ENCODE measurements at places on chromosomes 7 and 10. TPM values are rescaled to one million over a fixed set of nuclear protein-coding genes. Genes with fewer than 3 reads are reported as not detected.

- H3K27me3 ChIP-seq, result no peaks in the 10 kb centered on the region
- H3K27ac ChIP-seq, result no peak overlapping the region
- no peak overlapping the region for H3K4me3 ChIP-seq
- no peaks in the 10 kb centered on the region for H3K4me1 ChIP-seq
Observed at GRCh38 chr7:74230446-74231231, 20.8 kb downstream of the LAT2 start.

The WNT2 gene
- not detected for total RNA-seq

GRCh38 chr7:144834641-144835144 lies 1.2 kb downstream of the TPK1 start:
- DNase-seq, result no peak
- no peaks in the 10 kb centered on the region for H3K27me3 ChIP-seq
- H3K36me3 ChIP-seq, result no peaks in the 10 kb centered on the region
- H3K4me3 ChIP-seq, result peak overlapping the region; percentile 77
- peak overlapping the region; percentile 96 for H3K27ac ChIP-seq
- no peaks in the 10 kb centered on the region for H3K4me1 ChIP-seq

The FOXI2 gene
- not detected for total RNA-seq

- no peaks in the 10 kb centered on the region for H3K27me3 ChIP-seq
- no peak for DNase-seq
- no peaks in the 10 kb centered on the region for H3K36me3 ChIP-seq
- no peak overlapping the region for H3K27ac ChIP-seq
- H3K4me1 ChIP-seq, result no peaks in the 10 kb centered on the region
- H3K4me3 ChIP-seq, result no peak overlapping the region
Observed at GRCh38 chr7:42964849-42965805, 33.0 kb downstream of the MRPL32 start.

DNA sequence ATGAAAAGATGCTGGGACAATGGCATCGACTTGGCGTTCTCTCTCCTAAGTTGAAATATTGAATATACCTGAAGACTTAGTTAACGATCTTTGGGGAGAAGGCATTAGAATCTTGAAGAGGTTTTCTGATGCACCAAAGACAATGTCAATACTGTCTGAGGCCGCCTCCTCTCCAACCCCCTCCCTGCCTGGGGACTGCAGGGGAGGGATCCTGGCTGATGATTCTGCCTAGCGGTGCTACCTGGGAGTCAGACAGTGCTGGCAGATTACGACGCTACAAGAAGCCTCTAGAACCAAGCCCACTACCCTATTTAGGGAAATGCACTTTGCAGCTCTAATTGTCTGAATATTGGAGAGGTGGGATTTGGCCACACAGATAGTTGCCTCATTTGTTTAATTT lies 145.6 kb upstream of the HABP2 start:
- H3K4me1 ChIP-seq, result no peaks in the 10 kb centered on the region
- H3K27me3 ChIP-seq, result no peaks in the 10 kb centered on the region
- H3K36me3 ChIP-seq, result no peaks in the 10 kb centered on the region
- no peak for DNase-seq

The LIPM gene
- total RNA-seq, result not detected

The CH25H gene
- total RNA-seq, result 1.7 TPM

DNA sequence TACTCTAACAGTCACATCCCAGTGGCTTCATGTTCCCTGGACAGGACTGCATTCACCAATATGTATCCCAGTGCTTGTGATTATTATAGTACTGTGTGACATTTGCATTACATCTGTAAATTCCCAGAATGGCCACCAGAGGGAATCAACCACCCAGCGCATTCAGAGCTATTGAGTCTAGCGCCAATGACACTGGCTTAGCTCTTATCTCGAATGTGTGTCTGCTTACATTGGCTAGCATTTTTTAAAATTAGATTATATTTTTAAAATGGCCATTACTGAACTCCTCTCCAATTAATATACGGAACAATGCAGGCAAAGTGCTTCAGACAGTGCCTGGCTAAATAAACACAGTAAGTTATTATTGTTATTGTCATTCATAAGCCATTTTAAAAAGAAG lies 36.3 kb downstream of the TRIL start:
- no peak overlapping the region for H3K27ac ChIP-seq
- H3K4me3 ChIP-seq, result no peak overlapping the region
- no peaks in the 10 kb centered on the region for H3K27me3 ChIP-seq
- DNase-seq, result peak; percentile 87
- no peaks in the 10 kb centered on the region for H3K36me3 ChIP-seq
- no peaks in the 10 kb centered on the region for H3K4me1 ChIP-seq

DNA sequence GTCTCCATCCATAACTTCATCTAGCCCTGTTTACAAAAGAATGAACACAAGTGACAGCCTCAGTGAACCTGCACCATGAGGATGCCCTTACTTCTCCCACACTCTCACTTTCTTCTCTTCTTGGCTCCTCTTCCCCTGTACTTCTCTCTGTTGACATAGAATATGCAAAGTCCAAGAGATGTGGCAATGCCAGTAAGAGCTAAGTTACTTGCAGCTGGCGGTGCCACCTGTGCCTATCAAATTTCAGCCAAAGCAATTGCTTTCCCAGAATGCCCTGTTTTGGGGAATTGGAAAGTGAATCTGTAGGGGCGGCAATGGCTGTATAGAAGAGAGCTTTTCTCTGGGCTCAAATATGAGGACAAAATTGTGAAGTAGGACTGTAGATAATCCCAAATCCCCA lies 557.8 kb downstream of the AUTS2 start:
- no peak for DNase-seq
- no peaks in the 10 kb centered on the region for H3K36me3 ChIP-seq
- no peak overlapping the region for H3K27ac ChIP-seq
- H3K4me1 ChIP-seq, result no peaks in the 10 kb centered on the region

The NUB1 gene
- total RNA-seq, result 62.4 TPM

The TFEC gene
- total RNA-seq, result 28.4 TPM

- no peak overlapping the region for H3K27ac ChIP-seq
- no peaks in the 10 kb centered on the region for H3K36me3 ChIP-seq
- H3K27me3 ChIP-seq, result no peaks in the 10 kb centered on the region
- no peak overlapping the region for H3K4me3 ChIP-seq
Observed at GRCh38 chr10:79050896-79051555, 17.7 kb upstream of the ZMIZ1 start.

GRCh38 chr7:27916372-27916771 lies 176.4 kb downstream of the TAX1BP1 start:
- H3K4me3 ChIP-seq, result no peak overlapping the region
- no peaks in the 10 kb centered on the region for H3K27me3 ChIP-seq
- no peak overlapping the region for H3K27ac ChIP-seq
- H3K4me1 ChIP-seq, result no peaks in the 10 kb centered on the region

The OAT gene
- 48.1 TPM for total RNA-seq

- no peaks in the 10 kb centered on the region for H3K27me3 ChIP-seq
- peaks cover 18% of the 10 kb centered on the region for H3K4me1 ChIP-seq
- peak overlapping the region; percentile 93 for H3K4me3 ChIP-seq
- peak overlapping the region; percentile 87 for H3K27ac ChIP-seq
- no peaks in the 10 kb centered on the region for H3K36me3 ChIP-seq
Observed at GRCh38 chr7:93232673-93233018, 480 bp downstream of the VPS50 start.

The MPP7 gene
- 37.5 TPM for total RNA-seq

DNA sequence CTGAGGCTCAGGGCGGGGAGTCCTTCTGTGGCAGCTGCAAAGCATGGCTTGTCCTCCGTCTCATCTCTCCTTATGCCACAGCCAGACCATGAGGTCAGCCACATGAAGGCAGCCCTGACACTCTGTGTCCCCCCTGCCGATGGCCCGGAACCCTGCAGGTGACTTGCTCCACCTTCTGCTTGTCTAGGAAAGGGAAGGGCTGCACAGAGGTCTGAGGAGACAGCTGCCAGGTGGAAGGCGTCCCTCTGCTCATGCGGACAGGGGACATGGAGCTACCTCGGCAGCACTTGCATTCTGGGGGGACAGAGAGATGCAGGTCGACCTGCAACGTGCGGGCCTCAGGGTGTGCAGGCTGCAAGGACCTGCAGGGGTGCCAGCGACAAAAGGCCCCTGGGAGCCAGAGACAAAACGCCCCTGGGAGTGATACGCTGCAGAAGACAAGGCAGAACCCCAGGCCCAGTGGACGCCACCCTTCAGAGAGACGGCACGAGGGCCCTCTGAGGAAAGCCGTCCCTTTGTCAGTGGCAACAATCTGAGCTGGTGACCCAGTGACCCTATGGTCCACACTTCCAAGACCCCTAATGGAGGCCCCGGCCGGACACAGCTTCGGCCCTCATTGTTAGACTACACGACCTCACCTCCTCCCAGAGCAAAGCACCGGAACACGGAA lies 205.2 kb upstream of the PPP2R2D start:
- no peak for DNase-seq
- no peak overlapping the region for H3K27ac ChIP-seq
- no peak overlapping the region for H3K4me3 ChIP-seq
- no peaks in the 10 kb centered on the region for H3K27me3 ChIP-seq
- no peaks in the 10 kb centered on the region for H3K4me1 ChIP-seq
- H3K36me3 ChIP-seq, result no peaks in the 10 kb centered on the region

DNA sequence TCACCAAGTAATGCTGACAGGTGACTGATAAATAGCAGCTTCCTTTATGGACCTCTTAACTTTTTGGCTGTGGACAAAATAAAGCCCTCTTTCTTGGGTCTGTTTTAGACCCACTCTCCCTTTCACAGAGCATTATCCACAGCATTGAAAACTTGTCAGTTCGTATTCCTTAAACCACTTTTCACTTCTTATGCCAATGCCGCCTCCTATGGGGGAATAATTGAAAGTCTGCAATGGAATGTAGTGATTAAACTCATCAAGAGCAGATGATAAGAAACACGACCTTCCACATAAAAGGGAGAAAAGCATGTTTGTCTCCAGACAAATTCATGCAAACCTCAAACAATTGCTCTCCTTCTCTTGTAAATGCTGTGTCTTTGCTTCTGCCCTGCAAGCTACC lies 153.4 kb downstream of the SORCS1 start:
- H3K4me1 ChIP-seq, result no peaks in the 10 kb centered on the region
- no peaks in the 10 kb centered on the region for H3K27me3 ChIP-seq
- H3K36me3 ChIP-seq, result no peaks in the 10 kb centered on the region
- H3K4me3 ChIP-seq, result no peak overlapping the region

- no peak overlapping the region for H3K27ac ChIP-seq
- no peak overlapping the region for H3K4me3 ChIP-seq
- H3K36me3 ChIP-seq, result no peaks in the 10 kb centered on the region
Observed at GRCh38 chr10:29266641-29267040, 22.2 kb upstream of the LYZL1 start.

The FEZF1 gene
- not detected for total RNA-seq

DNA sequence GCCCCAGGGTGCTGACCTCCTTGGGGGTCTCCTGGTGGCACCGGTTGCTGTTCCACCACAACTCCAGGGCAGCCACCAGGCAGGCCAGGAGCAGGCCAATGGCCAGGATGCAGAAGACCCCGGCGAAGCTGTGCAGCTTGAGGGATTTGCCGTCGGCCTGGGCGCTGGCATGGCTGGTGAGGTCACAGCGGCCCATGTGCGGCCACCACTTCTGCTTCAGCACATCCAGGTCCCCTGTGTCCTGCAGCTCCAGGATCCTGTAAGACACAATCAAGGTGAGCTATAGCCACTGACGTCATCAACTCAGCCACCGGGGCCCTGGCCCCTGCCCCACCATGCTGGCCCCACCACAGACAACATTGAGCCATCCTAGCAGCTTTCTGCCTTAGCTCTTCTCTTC lies 753.2 kb downstream of the GRID1 start:
- H3K4me3 ChIP-seq, result no peak overlapping the region
- H3K4me1 ChIP-seq, result no peaks in the 10 kb centered on the region
- no peaks in the 10 kb centered on the region for H3K27me3 ChIP-seq
- no peak overlapping the region for H3K27ac ChIP-seq

The NYAP1 gene
- not detected for total RNA-seq

DNA sequence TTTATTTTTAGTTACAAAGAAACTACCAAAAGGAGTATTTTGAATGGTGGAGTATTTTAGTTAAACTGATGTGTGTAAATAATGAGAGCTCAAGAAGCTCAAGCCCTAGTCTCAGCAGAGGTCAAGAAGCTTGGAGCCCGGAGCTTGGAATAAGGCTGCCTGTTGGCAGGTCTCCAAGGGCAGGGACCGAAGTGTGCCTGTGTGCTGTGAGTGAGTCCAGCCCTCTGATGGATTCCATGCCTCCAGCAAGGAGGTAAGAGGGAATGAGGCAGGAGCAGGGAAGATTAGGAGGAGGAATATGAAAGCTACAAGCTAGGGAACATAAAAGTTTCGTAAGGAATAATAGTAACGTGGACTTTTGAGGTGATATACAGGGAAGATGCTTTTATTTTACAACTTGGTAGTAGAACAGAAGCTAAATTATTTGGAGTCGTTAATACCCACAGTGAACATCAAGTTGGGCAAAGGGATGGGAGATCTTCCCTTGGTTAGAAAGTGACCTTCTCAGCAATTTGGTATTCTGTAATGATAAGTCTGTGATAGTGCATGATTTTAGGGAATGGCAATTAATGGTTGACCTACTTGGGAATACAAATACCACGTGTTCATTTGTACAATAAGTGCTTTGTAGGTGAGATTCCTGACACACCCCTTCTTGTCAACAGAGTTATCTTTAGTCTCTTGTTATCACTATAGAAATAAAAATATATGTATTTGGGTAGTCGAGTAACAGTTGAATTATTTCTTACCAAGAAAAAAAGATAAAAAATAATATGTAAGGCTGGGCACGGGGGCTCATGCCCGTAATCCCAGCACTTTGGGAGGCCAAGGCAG lies 4.6 kb downstream of the SEC23IP start:
- no peaks in the 10 kb centered on the region for H3K27me3 ChIP-seq
- H3K27ac ChIP-seq, result peak overlapping the region; percentile 69
- peak; percentile 87 for DNase-seq
- no peak overlapping the region for H3K4me3 ChIP-seq
- H3K36me3 ChIP-seq, result peaks cover 4% of the 10 kb centered on the region

- no peak overlapping the region for H3K27ac ChIP-seq
- H3K36me3 ChIP-seq, result no peaks in the 10 kb centered on the region
- DNase-seq, result no peak
- H3K4me1 ChIP-seq, result no peaks in the 10 kb centered on the region
- H3K27me3 ChIP-seq, result no peaks in the 10 kb centered on the region
- H3K4me3 ChIP-seq, result no peak overlapping the region
Observed at GRCh38 chr10:117391436-117392205, 16.4 kb upstream of the PDZD8 start.

The GBF1 gene
- total RNA-seq, result 35.8 TPM

The ACHE gene
- not detected for total RNA-seq

The PAX4 gene
- not detected for total RNA-seq

The GSDME gene
- 4.5 TPM for total RNA-seq

DNA sequence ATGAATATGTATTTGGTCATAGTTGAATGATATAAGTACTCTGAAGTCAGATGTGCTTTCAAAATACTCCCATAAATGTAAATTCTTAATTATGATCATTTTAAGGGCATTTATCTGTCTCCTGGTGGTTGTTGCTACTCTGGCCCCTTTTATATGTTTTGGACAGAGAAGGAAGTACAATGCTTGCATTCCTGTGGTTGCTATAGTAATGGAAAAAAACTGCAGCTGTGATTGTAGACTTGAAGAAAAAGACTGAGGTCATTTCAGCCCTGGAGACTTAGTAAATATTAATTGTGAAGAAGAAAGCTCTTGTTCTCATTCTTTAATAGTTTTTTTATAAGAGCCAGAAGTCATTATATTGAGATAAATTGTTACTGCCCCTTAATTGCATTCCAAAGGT lies 70.2 kb upstream of the FERD3L start:
- no peaks in the 10 kb centered on the region for H3K27me3 ChIP-seq
- H3K27ac ChIP-seq, result no peak overlapping the region
- DNase-seq, result peak; percentile 67
- no peaks in the 10 kb centered on the region for H3K36me3 ChIP-seq
- H3K4me1 ChIP-seq, result no peaks in the 10 kb centered on the region
- no peak overlapping the region for H3K4me3 ChIP-seq

The SFRP4 gene
- 0.29 TPM for total RNA-seq

The ANK3 gene
- 106 TPM for total RNA-seq

- no peak for DNase-seq
- no peak overlapping the region for H3K27ac ChIP-seq
- no peak overlapping the region for H3K4me3 ChIP-seq
- no peaks in the 10 kb centered on the region for H3K27me3 ChIP-seq
Observed at GRCh38 chr7:112492186-112492585, 11.4 kb downstream of the LSMEM1 start.

The LRRN3 gene
- not detected for total RNA-seq

All from stomach (tissue), 19 donors.